Left lung (tissue), 14 donors: ENCODE measurements at places on chromosomes 13 and 19. TPM values are rescaled to one million over a fixed set of nuclear protein-coding genes. Genes with fewer than 3 reads are reported as not detected.

DNA sequence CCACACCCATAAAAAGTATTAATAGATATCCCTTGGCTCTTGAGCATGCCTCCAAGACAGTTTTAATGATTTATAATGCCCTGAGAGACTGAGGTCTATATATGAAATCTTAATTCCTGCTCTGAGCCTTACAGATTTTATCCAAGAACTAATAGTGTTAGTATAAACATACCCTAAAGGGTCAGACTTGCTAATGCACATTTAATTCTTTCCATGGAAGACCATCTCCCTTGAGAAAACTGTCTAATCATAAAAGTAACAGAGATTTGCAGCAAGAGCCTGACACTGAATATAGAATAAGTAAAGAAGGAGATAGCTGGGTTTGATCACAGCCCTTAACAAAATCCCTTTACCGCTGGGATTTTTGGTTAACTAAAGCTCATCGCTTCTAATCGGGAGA, 650.8 kb upstream of the KLF12 start:
- no peak for DNase-seq
- H3K27ac ChIP-seq = no peak overlapping the region
- no peak overlapping the region for H3K4me3 ChIP-seq
- no peaks in the 10 kb centered on the region for H3K27me3 ChIP-seq
- no peaks in the 10 kb centered on the region for H3K4me1 ChIP-seq

- H3K4me1 ChIP-seq = no peaks in the 10 kb centered on the region
- H3K36me3 ChIP-seq = no peaks in the 10 kb centered on the region
- H3K27ac ChIP-seq = no peak overlapping the region
- no peak for DNase-seq
- no peaks in the 10 kb centered on the region for H3K27me3 ChIP-seq
- no peak overlapping the region for H3K4me3 ChIP-seq
These were observed 53.4 kb upstream of the GJB6 start for GRCh38 chr13:20285530-20285929.

DNA sequence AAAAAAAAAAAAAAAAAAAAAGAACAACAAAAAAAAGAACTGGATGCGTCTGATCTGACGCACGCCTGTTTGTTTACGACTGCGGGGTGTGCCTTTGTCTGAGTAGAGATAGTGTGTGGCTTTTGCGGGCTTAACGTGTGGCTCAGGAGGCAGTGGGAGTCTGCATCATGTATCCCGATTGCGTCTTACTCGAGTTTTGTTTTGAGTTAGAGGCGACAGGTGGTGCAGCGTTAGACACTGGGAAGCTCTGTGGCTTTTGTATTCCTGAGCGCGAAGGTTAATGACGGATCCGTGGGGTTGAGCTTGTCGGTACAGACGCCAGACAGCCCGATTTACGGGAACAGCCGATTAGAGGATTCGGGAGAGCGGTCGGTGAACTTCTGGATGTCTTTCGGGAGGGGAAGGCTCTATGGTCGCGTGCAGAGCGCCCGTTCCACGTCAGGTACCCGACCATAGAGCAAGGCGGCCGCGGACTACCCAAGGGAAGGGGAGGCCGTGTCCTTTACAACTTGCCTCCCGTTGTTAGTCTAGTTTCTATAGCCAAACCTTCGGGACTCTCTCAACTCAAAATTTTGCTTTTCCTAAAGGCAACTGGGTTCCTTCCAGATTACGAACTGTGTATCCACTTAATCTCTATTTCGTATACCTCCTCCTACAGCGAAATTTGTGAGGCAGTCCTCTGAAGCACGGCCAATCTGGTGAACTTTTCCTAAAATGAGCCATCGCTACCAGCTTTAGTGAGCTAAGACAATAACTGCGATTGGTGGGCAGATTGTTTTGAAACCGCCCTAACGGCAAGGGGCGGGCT, 926 bp upstream of the HNRNPUL1 start:
- peak overlapping the region; percentile 54 for H3K4me3 ChIP-seq
- peaks cover 38% of the 10 kb centered on the region for H3K4me1 ChIP-seq
- H3K36me3 ChIP-seq = no peaks in the 10 kb centered on the region

TGFB1 gene
- total RNA-seq = 73.1 TPM

GRCh38 chr13:109309625-109310363, 476.6 kb downstream of the IRS2 start:
- DNase-seq = no peak
- H3K27me3 ChIP-seq = no peaks in the 10 kb centered on the region
- no peaks in the 10 kb centered on the region for H3K4me1 ChIP-seq
- H3K27ac ChIP-seq = no peak overlapping the region
- H3K36me3 ChIP-seq = no peaks in the 10 kb centered on the region

GRCh38 chr19:33905473-33905936, 108.8 kb downstream of the KCTD15 start:
- no peaks in the 10 kb centered on the region for H3K36me3 ChIP-seq
- peak overlapping the region; percentile 87 for H3K27ac ChIP-seq
- H3K4me3 ChIP-seq = peak overlapping the region; percentile 44
- H3K4me1 ChIP-seq = no peaks in the 10 kb centered on the region
- DNase-seq = peak; percentile 16
- H3K27me3 ChIP-seq = peaks cover 51% of the 10 kb centered on the region

- H3K4me1 ChIP-seq = peaks cover 13% of the 10 kb centered on the region
- H3K4me3 ChIP-seq = no peak overlapping the region
- H3K27me3 ChIP-seq = no peaks in the 10 kb centered on the region
- no peak for DNase-seq
- peaks cover 15% of the 10 kb centered on the region for H3K36me3 ChIP-seq
These were observed 1.1 kb upstream of the HMGB1 start for GRCh38 chr13:30466841-30467252.

DNA sequence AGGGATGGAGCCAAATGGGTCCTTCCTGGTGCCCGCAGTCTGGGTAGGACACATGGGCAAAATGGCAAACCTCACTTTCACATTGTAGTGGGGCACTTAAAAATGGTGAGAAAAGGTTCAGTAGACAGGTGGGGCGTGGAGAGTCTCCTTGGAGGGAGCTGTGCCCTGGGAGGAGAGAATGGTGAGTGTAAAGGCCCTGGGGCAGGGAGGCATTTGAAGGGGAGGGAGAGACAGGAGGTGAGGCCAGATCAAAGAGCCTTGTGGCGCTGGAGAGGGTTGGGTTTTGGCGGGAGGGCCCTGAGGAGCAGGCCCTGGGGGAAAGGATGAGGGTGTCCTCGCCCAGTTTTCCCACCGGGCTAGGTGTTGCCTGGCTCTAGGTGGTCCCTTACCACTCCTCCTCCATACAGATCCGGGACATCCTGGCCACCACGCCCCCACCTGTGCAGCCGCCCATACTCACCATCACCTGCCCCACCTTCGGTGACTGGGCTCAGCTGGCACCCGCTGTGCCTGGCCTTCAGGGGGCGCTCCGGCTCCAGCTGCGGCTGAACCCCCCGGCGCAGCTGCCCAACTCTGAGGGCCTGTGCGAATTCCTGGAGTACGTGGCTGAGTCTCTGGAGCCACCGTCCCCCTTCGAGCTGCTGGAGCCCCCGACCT, 6.3 kb downstream of the MAP1S start:
- H3K27me3 ChIP-seq = no peaks in the 10 kb centered on the region
- no peaks in the 10 kb centered on the region for H3K36me3 ChIP-seq
- peaks cover 52% of the 10 kb centered on the region for H3K4me1 ChIP-seq
- H3K27ac ChIP-seq = no peak overlapping the region
- DNase-seq = no peak

DNA sequence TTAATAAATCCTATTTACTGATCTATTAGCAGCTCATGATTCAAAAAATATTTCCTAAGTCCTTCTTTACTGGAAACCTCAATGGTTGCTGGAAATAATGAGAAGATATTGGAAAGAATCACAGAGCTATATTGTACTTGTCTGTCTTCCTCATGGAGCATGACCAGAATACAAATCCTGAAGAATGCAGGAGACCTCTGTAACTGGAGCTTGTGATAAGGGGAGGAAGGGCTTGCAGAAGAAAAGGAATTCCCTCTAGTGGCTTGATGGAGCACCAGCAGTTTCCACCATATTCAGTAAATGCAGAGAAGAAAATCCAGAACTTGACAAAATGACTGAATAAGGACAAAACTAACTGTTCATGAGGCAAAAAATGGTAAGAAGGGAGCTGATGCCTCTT, 1333.1 kb downstream of the EFNB2 start:
- no peaks in the 10 kb centered on the region for H3K27me3 ChIP-seq
- no peaks in the 10 kb centered on the region for H3K36me3 ChIP-seq
- DNase-seq = no peak

DNA sequence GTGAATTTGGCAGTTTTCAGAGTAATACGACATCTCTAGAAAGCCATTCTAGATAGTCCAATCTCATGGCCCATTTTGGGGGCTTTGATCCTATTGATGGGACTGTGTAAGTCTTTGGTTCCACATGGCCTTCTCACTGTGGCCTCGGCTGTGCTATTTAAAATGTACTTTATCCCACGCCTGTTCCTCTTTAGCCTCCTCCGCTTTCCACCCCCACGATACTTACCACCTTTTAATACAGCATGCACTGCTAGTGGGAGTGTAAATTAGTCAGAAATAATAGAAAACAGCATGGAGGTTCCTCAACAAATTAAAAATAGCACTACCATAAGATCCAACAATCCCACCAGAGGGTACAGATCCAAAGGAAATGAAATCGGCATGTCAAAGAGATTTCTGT, 28.3 kb upstream of the CEBPG start:
- H3K27ac ChIP-seq = no peak overlapping the region
- no peak overlapping the region for H3K4me3 ChIP-seq
- H3K36me3 ChIP-seq = no peaks in the 10 kb centered on the region

ZNF382 gene
- total RNA-seq = 3.5 TPM

- no peak for DNase-seq
- no peaks in the 10 kb centered on the region for H3K36me3 ChIP-seq
- no peaks in the 10 kb centered on the region for H3K4me1 ChIP-seq
- no peak overlapping the region for H3K27ac ChIP-seq
These were observed 104.4 kb upstream of the CSNK1A1L start for GRCh38 chr13:37209621-37210580.

- peaks cover 5% of the 10 kb centered on the region for H3K4me1 ChIP-seq
- peak; percentile 77 for DNase-seq
- no peaks in the 10 kb centered on the region for H3K36me3 ChIP-seq
- H3K27me3 ChIP-seq = no peaks in the 10 kb centered on the region
- no peak overlapping the region for H3K4me3 ChIP-seq
These were observed 9.1 kb upstream of the LHFPL6 start for GRCh38 chr13:39612023-39612637.

DNA sequence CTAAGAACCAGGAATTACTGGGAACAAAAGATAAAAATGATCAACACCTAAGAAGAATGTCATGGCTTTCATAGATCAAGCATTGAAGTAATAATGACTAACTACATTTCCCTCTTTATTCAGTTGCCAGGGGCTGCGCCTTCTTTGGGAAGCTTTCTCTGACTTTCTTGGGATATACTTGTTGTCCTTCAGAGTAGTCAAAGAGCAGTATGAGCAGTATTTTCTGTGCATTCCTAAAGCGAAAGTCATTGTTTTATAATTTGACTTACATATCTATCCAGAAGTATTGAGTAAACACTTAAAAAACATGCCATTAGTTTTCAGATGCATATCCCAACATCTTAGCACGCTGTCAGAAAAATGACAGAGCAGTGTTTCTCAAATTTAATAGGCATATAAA, 2412.4 kb downstream of the PCDH9 start:
- H3K36me3 ChIP-seq = no peaks in the 10 kb centered on the region
- DNase-seq = no peak
- H3K27ac ChIP-seq = no peak overlapping the region
- H3K4me1 ChIP-seq = no peaks in the 10 kb centered on the region
- H3K4me3 ChIP-seq = no peak overlapping the region
- H3K27me3 ChIP-seq = no peaks in the 10 kb centered on the region

DNA sequence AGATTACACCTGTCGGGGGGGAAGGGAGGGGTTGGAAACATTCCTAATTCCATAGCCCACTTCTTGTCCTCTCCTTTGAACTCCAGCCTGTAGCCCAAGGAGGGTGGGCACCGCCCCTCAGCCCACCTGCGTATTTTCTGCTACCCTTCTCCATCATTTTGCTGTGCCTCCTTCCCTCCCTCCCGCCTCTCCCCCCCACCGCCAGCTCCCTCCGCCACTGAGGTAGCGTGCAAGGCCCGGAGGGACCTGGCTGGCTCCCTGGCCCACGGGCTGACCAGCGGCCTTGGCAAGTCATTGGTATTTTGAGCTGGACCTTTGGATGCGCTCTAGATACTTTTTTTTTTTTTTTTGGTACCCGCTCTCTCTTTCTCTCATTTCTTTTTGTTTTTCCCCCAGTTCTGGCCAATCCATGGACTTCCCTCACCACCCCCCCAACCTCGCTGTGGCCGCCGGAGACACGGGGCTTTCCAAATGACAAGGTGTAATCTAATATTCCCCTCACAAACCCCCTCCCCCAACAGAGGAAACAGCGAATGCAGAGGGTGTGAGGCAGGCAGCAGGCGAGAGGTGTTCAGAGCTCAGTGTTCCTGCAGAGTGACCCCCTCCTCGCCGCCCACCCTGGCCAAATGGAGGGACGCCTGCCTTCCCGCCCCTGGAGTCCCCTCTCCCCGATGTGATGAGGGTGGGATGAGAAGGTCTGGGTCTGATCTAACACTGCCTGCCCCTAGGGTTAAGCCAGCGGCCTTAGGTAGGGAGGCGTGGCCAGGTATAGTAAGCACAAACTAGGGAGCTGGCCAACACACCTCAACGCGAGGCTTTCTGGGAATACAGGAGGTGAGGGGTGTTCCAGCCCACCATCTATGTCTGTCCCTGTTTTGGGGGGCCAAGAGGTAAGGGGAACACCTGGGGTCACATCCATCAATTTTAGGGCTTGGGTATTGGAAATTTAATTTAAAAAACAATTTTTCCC, 89.2 kb downstream of the PTPRS start:
- no peaks in the 10 kb centered on the region for H3K4me1 ChIP-seq
- no peaks in the 10 kb centered on the region for H3K27me3 ChIP-seq
- no peak overlapping the region for H3K27ac ChIP-seq
- no peak overlapping the region for H3K4me3 ChIP-seq

GRCh38 chr13:66994097-66994496, 236.0 kb downstream of the PCDH9 start:
- H3K4me3 ChIP-seq = no peak overlapping the region
- peak; percentile 69 for DNase-seq
- H3K27ac ChIP-seq = no peak overlapping the region
- H3K36me3 ChIP-seq = no peaks in the 10 kb centered on the region
- H3K27me3 ChIP-seq = no peaks in the 10 kb centered on the region

CNOT3 gene
- total RNA-seq = 35.2 TPM

RGL3 gene
- total RNA-seq = 35.7 TPM

B3GNT3 gene
- total RNA-seq = 5.2 TPM

- H3K4me3 ChIP-seq = no peak overlapping the region
- H3K27ac ChIP-seq = no peak overlapping the region
- no peaks in the 10 kb centered on the region for H3K36me3 ChIP-seq
- no peak for DNase-seq
These were observed 31.7 kb upstream of the C1QTNF9B start for GRCh38 chr13:23928985-23929384.
